ENCODE measurements at places on chromosomes 13 and 19.

DNA sequence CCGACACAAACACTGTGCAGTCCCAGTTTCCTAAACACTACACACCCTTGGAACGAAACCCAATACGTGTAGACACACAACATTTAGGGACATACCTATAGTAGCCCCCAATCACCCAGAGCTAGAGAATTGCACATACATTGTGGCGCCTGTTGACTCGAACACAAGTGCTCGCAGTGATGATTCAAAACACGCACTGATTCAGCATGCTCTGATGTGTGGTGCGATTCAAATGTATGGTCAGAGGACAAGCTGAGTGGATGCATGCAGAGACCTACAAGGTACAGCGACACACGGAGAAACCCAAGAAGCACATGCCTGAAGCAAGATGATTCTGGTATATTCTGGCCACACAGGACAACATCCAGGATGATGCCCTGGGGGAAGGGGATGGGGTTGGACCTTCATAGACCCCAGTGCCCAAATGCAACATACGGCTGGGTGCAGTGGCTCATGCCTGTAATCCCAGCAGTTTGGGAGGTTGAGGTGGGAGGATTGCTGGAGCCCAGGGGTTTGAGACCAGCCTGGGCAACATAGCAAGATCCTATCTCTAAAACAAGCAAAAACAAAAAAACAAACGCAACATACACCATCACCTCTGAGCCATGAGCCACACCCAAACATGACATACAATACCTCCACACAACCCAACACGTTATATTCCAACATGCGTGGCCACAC, 997 bp upstream of the KCNN4 start:
- DNase-seq: no peak

DNA sequence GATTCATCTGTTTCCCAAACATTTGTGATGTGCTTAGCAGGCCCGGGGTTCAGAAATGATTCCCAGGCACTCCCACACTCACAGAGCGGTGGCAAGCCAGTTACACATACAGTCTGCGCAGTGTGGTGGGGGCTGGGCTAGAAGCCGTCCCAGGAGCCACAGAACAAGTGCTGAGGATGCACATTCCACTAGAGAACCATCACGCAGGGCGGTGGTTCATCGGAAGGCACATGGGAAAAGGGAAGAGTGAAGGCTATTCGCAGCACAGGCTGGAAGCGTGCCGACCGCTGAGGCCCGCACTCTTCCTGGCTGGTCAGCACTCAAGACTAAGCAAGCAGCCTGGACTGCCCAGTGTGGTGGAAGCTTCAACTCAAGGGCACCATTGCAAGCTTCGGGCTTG, 126.3 kb upstream of the SLC7A1 start:
- peak; percentile 50 for DNase-seq

DNA sequence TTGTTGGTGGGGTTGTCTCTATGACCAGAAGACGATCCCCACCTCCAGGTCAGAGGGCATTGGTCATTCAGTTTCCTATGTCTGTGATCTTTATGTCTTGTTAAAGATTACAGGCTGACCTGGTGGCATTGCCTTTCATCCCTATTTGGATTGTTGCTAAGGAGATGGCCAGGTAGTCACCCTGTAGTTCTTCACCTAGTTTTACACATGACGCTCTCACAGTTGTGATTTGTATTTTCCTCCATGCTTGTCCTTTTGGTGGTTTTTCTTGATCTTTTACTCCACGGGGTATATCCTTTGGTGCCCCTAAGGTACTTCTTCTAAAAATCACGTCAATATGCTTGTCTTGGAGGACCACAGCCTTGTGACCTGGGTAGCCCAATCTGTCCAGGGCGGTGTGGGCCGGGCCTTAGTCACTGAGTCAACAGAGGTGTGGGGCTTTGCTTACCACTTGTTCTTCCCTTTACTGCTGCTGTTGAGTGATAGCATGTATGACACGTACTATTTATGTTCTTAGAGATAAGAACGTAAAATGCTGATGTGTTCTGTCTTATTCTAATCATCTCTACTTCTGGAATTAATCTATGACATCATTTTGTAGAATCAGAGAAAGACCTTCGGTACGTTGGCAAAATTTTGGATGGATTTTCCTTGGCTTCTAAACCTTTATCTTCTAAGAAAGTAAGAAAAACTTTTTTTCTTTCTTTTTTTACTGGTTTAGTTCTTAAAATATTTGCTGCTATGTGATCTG, 20.1 kb downstream of the GPATCH1 start:
- no peak for DNase-seq

DNA sequence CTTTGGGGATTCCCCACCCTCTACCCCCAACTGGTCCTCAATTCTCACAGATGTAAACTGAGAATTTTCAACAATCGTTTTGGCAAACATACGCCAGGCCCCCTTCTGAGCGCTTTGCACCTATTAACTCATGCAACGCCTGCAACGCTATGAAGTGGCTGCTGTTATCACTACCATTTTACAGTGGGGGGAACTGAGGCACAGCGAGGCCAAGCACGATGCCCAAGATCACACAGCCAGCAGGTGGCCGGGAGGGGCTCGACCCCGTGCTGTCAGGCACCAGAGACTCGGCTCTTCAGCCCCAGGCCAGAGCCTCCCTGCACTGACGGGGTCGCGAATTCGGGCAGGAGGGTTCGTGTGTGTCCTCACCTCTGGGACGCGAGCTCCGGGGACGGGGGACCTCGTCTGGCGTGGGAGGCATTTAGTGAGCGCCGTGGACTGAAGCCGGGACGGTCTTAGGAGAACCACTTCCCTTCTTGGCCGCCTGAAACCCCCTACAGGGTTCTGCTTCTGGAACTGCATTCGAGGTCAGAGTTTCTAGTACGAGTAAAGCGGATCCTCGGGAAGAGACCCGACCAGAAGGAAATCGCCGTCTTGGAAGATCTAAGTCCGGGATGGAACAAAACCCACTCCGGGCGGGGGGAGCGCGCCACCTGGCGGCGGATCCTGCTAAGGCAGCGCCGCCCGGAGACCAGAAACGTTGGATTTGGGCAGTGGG, 21.0 kb downstream of the ZNF114 start:
- peak; percentile 69 for DNase-seq

DNA sequence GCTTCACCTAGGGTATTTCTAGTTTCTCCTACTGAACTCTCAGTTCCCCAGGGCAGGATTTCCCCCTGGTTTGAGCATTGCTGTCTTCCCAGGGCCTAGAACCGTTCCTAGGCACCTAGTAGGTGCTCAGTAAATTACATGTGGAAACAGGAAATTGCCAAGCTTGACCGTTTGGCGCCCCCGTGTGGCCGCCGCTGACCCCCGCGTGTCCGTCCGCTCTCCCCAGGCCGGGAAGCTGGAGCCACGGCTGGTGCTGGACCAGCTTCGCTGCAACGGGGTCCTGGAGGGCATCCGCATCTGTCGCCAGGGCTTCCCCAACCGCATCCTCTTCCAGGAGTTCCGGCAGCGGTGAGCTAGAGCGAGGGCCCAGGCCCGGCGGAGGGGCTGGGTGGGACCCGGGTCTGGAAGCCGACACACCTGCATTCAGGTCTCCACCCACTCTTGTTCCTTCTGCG, 55.5 kb downstream of the MYH14 start:
- DNase-seq: no peak
